Sigmoid colon (tissue), 7 donors: ENCODE measurements at places on chromosomes 3 and 15. TPM values are rescaled to one million over a fixed set of nuclear protein-coding genes. Genes with fewer than 3 reads are reported as not detected.

SLC12A1 gene
- total RNA-seq, result not detected

PDZRN3 gene
- 208 TPM for total RNA-seq

DNAH1 gene
- 2.3 TPM for total RNA-seq

DNA sequence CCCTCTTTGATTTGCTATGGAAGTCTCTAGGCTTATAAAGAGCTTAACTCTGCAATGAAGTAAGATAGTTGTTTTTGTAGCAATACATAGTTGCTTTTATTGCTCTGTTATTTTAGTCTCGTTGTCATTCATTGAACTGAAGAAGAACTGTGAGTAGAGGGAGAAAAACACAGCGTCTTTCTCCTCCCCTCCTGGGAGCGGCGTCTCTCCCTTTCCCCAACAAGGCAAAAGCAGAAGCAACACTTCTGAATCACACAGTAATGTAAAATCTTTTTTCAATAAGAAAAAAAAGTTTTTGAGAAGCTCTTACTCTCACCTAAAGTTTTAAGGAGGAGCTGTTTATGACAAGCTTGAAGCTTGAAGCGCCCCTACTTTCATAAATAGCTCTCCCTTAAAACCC lies 119.3 kb upstream of the SLC7A14 start:
- H3K4me3 ChIP-seq, result no peak overlapping the region
- no peak for DNase-seq
- no peaks in the 10 kb centered on the region for H3K36me3 ChIP-seq

DNA sequence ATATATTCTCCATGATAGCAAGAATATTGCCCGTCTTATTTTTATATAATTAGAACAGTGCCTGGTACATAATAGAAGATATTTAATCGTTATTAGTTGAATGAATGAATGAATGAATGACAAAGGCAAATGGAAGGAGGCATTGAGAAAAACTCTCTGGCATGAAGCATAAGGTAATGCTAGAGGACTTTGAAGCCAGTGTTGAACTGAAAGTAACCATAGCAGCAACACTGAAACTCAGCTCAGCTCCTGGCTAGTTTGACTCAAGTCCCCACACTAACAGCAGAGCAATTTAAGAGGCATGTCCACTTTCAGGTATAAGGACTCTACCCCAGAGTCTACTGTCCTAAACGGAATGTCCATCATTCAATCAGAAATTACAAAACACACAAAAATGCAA lies 227.0 kb downstream of the CPNE4 start:
- H3K4me3 ChIP-seq, result no peak overlapping the region
- DNase-seq, result no peak
- H3K27me3 ChIP-seq, result no peaks in the 10 kb centered on the region

DNA sequence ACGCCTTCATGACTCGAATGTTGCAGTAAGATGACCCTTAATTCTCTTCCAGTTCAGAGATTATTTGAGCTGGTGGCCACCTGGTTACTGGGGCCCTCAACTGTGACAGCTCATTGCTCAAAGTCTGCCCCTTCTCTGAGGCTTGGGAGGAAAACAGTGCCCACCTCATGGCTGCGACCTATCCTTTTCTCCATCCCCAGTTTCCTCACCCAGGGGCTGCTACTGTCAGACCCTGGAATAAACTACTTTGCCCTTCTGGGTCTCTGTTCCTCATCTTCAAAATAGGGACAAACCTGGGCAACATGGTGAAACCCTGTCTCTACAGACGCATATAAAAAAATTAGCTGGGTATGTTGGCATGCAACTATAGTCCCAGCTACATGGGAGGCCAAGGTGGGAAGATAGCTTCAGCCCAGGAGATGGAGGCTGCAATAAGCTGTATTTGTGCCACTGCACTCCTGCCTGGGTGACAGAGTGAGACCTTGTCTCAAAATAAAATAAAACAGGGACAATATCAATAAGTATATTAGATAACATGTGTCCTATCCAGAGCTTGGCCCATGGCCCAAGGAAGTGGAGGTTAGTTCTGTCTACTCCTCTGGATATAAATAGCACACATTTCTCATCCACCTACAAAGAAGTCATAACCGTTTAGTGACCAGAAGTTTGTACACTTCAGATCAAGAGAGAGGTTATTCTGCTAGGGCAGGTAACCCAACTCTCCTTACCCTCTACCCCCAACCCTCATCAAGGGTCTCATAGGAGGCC lies 2.2 kb upstream of the RASL12 start:
- H3K36me3 ChIP-seq, result no peaks in the 10 kb centered on the region
- H3K4me3 ChIP-seq, result no peak overlapping the region
- DNase-seq, result no peak
- peaks cover 75% of the 10 kb centered on the region for H3K4me1 ChIP-seq
- no peaks in the 10 kb centered on the region for H3K27me3 ChIP-seq
- peak overlapping the region; percentile 83 for H3K27ac ChIP-seq

- H3K4me1 ChIP-seq, result no peaks in the 10 kb centered on the region
- no peak overlapping the region for H3K27ac ChIP-seq
- H3K36me3 ChIP-seq, result no peaks in the 10 kb centered on the region
- H3K4me3 ChIP-seq, result no peak overlapping the region
Measured at GRCh38 chr3:111548756-111549155, 6.8 kb downstream of the CD96 start.

GRCh38 chr3:14288833-14289451 lies 110.3 kb downstream of the LSM3 start:
- peaks cover 12% of the 10 kb centered on the region for H3K4me1 ChIP-seq
- H3K27ac ChIP-seq, result peak overlapping the region; percentile 61
- H3K36me3 ChIP-seq, result no peaks in the 10 kb centered on the region
- H3K27me3 ChIP-seq, result no peaks in the 10 kb centered on the region

DNA sequence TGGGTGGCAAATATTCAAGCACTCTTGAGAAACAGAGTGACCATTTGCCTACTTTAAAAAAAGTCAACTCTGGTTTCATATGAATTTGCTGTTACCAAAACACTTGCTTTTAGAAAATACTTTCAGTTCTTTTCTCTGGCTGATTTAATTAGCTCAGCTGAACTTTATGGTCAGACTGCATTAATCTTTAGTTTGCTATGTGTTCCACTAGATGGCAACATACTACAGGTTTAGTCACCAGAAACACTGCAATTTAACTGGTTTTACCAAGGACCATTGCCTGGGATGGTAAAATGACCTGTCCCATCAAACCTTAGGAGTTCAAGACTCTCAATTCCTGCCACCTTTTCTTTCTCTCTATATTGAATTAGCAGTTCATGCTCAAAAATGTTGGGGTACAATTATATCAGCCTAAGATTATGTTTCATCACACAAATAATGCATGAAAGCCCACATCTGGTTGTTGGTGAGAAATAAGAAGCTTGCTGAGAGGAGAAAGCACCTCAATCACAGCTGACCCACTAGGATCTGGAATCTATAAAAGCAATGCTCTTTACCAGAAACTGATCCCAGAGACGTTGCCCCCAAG lies 14.2 kb downstream of the EIF4E3 start:
- H3K36me3 ChIP-seq, result no peaks in the 10 kb centered on the region
- peaks cover 4% of the 10 kb centered on the region for H3K4me1 ChIP-seq
- no peaks in the 10 kb centered on the region for H3K27me3 ChIP-seq
- H3K27ac ChIP-seq, result no peak overlapping the region

- no peak overlapping the region for H3K27ac ChIP-seq
- H3K27me3 ChIP-seq, result no peaks in the 10 kb centered on the region
- no peak overlapping the region for H3K4me3 ChIP-seq
Measured at GRCh38 chr3:45207446-45207845, 18.6 kb downstream of the TMEM158 start.

- H3K4me3 ChIP-seq, result no peak overlapping the region
- no peaks in the 10 kb centered on the region for H3K27me3 ChIP-seq
- no peaks in the 10 kb centered on the region for H3K36me3 ChIP-seq
- H3K27ac ChIP-seq, result no peak overlapping the region
- no peaks in the 10 kb centered on the region for H3K4me1 ChIP-seq
Measured at GRCh38 chr3:88301273-88301995, 151.7 kb downstream of the C3orf38 start.

GRCh38 chr3:183809270-183809669 lies 16.1 kb downstream of the MAP6D1 start:
- no peaks in the 10 kb centered on the region for H3K4me1 ChIP-seq
- H3K27ac ChIP-seq, result no peak overlapping the region
- peaks cover 16% of the 10 kb centered on the region for H3K36me3 ChIP-seq
- no peak for DNase-seq
- H3K27me3 ChIP-seq, result no peaks in the 10 kb centered on the region
